ENCODE measurements at places on chromosomes 4 and X.

DNA sequence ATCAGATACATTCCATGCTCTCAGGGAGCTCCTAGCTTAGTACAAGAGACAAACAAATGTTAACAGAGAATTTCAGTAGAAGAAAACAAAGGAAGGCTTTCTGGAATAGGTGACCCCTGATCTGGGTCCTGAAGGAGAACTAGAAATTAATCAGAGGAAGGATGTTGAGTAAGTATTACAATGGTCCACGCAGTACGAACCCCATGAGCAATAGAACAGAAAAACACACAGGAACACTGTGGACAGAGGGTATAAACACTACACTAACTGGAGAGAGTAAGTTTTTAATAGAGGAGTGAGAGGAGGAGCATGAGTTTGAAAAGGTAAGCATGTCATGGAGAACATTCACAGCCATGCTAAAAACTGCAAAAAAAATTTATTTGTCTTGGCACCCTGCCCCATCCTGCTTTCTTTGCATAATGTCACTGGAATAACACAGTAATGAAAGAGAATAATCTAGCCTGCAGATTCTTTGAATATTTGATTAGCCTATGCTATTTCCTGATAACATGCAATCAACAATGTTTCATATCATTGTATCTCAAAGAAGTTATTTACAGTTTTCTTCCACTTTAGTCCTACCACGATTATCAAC, 140.3 kb upstream of the ZXDB start:
- DNase-seq: no peak

- DNase-seq: no peak
Observed at GRCh38 chr4:177696438-177696966, 254.3 kb upstream of the AGA start.

DNA sequence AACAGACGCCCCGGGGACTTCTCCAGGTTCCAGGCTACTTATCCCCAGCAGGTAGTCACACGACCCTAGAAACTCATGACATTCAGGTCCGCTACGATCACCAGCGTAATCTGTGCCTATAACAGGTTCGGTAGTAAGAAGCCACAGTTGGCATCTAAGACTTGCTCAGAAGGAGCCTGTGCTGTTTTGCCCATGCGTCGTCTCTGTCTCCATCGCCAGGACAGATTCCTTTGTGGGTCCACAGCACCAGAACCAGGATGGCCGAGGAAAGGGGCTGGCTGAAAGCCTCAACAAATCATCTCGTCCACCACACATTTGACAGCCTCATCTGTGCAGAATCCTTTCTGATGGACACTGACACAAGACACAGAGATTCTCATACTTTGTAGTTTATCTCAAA, 319.5 kb upstream of the AGA start:
- DNase-seq: no peak

- no peak for DNase-seq
Observed at GRCh38 chr4:180817529-180817928, 1425.7 kb upstream of the TENM3 start.

DNA sequence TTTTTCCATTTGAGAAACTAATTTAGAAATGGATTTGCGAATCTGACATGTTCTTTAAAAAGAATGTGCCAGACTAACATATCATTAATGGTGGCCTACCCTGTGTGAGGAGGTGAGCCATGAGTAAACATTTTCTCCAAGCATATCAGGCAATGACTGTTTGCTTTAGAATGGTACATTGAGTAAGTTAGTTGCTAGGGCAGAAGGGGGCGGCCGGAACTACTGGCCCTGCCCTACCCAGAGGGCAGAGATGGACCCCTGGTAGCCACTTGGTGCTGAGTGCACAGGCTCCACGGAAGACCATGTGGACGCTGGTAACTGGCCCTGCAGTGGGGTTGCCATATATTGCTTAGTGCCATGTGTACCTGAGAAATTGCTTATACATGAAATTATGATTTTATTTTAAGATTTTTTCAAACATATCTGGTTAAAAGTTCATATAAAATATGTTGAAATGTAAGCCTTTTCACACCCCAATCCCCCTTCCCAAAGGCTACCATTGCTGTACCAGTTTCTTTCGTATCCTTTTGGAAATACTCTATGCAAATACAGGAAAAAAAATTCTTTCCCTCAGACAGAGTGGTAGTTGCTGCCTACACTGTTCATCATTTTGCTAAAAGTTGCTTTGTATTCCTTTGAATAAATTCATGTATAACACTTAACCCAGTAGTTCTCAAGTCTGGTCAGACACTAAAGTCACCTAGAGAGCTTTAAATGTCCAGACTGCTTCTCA, 8.8 kb downstream of the FNIP2 start:
- DNase-seq: no peak

DNA sequence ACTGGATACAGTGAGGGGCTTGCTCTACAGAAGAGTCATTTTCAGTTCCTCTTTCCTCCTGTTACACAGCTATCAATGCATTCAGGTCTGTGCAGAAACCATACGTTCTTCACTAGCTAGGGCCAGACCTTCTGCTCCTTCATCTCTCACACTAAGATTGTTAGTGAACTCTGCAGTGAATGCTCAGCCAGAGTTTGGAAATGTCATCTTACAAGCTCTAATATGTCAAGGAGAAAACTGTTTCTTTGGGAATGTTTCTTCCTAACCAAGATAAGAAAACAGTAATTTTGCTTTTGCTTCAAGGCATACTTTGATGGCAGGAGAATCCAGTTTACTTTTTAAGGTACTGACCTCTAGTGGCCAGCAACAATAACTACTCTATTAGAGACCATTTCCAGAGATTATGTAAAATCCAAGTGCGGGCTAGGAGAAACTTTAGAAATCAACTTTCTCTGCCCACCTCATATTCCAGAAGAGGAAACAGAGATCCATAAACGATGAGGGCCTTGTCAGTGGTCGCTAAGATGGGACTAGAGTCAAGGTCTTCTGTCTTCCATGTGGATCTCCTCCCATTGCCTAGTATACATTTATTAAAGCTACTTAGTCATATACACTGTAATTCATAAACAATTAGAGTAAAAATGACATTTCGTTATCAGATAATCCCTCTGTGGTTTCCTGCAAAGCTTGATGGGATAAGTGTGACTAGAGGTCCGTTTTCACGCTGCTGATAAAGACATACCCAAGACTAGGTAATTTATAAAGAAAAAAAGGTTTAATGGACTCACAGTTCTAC, 12.1 kb upstream of the CC2D2A start:
- no peak for DNase-seq

- no peak for DNase-seq
Observed at GRCh38 chrX:47958761-47959342, 44.9 kb downstream of the ZNF182 start.

DNA sequence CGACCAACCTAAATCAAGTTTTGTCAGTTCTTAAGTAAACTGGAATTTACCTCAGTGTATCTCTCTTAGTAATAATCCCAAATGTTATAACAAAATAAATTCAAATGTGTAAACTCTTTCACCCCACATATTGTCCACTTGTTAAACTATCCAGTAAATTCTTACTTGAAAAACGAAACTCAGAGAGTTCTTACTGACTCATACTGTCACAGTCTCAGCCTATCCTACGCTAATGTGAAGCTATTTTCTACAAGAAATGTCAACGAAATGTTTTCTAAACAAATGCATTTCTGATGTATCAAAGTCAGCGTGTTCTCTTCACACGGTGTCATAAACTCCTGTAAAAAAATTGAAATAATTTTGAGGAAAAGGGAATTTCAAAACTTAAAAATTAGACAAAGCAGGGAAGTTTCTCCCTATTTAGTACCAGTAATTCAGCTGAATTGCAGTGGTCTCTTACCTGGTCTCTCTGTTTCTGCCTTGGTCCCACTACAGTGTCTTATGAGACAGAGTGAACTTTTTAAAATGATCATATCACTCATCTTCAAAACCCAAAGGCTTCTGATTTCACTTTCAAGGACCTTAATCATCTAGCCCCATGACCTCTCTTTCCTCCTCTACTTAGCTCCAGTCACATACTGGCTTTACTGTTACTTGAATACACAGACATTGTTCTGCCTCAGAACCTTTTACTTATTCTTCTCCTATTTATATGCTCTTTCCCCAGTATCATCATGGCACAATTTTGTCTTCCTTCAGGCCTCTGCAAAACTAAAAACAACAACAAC, 63.3 kb downstream of the DCAF8L1 start:
- no peak for DNase-seq

GRCh38 chrX:106284431-106285025, 116.4 kb downstream of the PWWP3B start:
- no peak for DNase-seq

DNA sequence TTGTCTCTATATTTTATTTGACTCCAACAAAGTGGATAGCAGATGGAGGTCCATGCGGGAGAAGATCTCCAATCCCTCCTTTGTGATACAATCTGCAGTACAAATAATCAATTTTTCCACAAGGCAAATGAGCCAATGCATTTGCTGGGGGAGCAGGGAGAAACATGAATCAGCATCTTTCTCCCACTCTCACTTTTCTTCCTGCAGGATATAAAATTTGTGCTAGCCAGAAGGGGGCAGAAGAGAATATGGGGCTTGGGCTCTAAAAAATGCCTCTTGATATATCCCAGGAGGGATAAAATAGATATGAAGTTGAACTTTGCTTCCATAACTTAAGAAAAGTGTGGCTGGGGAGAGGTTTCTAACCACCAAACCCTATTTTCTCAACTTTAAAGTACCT, 38.3 kb upstream of the CWH43 start:
- DNase-seq: no peak

DNA sequence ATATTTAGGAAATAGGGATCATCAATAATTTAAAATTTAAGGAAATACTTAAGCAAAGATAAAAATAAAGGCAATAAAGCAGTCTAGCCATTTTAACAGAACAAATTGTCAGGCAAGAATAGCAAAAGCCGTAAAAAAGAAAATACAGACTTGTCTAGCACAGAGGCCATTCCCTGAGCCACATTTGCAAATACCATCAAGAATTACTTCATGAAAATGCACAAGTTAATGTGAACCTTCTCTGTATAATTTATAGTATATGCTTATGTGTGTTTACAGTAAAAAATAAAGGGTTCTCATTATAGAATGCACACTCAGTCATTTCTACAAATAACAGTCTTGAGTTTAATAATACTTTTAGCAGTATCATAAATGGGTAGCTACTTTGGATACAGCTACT, 505.9 kb upstream of the CPEB2 start:
- DNase-seq: no peak

DNA sequence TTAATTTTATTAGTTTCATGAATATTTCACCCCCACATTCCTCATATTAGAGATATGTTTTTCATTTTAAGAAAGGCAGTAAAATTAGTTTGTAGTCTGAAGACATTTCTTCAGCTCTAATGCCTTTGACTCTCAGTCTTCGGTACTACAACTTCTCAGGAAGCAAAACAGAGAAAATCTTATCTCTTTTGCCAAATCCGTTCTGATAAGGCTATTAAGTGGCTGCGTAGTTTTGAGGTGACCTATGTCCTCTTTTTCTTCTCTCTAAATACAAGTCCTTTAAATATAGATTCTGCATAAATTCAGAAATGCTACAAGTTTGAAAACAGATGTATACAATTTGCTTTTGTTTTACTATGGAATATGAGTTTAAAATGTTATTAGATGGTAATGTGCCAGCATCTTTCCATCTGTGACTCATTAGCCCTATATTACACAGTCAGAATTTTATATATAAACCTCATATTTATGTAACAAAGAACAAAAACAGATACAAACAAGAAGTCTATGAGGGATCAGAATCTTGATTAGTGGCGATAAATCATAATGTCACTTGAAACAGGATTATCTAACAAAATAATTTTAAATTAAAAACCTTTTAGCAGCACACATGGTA, 181.2 kb upstream of the ETNPPL start:
- DNase-seq: no peak

- no peak for DNase-seq
Observed at GRCh38 chrX:46713672-46714490, 45.0 kb downstream of the SLC9A7 start.

GRCh38 chr4:52894443-52894842, 32.3 kb downstream of the RASL11B start:
- no peak for DNase-seq

- no peak for DNase-seq
Observed at GRCh38 chrX:70336767-70337166, 46.9 kb downstream of the KIF4A start.

GRCh38 chr4:144851948-144852347, 206.0 kb downstream of the HHIP start:
- DNase-seq: no peak

GRCh38 chr4:6338175-6338950, 68.7 kb downstream of the WFS1 start:
- DNase-seq: no peak

- no peak for DNase-seq
Observed at GRCh38 chr4:48746608-48747362, 33.3 kb downstream of the FRYL start.

DNA sequence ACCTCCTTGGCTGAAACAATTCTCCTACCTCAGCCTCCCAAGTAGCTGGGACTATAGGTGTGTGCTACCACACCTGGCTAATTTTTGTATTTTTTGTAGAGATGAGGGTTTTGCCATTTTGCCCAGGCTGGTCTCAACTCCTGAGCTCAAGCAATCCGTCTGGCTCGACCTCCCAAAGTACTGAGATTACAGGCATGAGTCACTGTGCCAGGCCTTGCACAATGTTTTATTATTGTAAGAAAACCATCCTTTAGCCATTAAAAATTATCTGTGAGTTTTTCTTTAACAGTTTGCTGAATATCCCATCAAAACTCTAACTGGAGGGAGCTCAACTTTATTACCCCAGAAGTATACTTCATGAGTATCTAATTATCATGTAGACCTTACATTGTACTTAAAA, 900.3 kb downstream of the PCDH7 start:
- DNase-seq: no peak

- no peak for DNase-seq
Observed at GRCh38 chr4:15504041-15504440, 34.4 kb downstream of the CC2D2A start.

GRCh38 chr4:154604696-154605200, 7.7 kb downstream of the FGG start:
- no peak for DNase-seq

- DNase-seq: no peak
Observed at GRCh38 chrX:19889582-19890342, 2.4 kb upstream of the SH3KBP1 start.

- DNase-seq: no peak
Observed at GRCh38 chrX:6574762-6575161, 39.8 kb upstream of the VCX3A start.

GRCh38 chr4:111231281-111231680, 608.4 kb upstream of the PITX2 start:
- DNase-seq: no peak

DNA sequence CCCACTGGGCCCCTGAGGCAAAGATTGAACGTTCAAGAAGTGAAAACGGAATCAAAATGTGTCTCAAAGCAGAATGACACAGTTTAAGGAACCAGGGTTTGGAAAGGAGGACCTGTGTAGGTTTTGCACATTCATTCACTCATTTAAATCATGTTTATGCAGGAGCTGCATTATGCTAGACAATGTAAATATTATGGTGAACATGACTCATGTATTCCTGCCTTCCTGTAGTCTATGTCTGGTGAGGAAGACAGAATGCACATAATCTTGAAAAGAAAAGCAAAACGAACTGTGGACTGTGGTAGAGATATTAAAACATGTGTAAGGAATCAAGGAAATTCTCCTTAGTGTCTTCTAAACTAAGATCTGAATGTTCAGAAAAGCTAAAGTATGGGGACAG, 311.8 kb upstream of the SMIM31 start:
- no peak for DNase-seq
